Suprapubic skin (tissue), 4 donors: ENCODE measurements at places on chromosomes 7 and 10. TPM values are rescaled to one million over a fixed set of nuclear protein-coding genes. Genes with fewer than 3 reads are reported as not detected.
A peak's percentile ranks its signal among the peaks of the same experiment; 100 is the strongest.

DNA sequence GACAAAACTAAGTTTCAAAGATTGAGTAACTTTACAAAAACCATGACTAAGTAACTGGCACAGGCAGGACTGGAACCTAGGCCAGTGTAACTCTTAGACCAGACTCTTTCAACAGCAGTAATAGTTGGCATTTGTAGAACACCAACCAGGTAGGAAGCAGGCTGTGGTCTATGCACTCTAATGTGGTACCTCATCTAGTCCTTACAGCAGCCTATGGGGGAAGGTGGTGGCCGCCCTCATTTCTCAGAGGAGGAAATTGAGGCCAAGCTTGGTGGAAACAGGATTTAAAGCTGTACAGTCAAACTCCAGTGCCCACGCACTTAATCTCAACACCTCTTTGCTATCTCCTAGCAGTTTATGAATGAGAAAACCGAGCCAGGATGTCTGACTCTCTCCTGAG, 165.4 kb upstream of the LRGUK start:
- no peak for DNase-seq

GRCh38 chr10:86963341-86963919, 4.9 kb upstream of the ADIRF start:
- peak; percentile 50 for DNase-seq

- no peak for DNase-seq
These were observed 201.7 kb downstream of the PHF14 start for GRCh38 chr7:11175371-11175770.

DNA sequence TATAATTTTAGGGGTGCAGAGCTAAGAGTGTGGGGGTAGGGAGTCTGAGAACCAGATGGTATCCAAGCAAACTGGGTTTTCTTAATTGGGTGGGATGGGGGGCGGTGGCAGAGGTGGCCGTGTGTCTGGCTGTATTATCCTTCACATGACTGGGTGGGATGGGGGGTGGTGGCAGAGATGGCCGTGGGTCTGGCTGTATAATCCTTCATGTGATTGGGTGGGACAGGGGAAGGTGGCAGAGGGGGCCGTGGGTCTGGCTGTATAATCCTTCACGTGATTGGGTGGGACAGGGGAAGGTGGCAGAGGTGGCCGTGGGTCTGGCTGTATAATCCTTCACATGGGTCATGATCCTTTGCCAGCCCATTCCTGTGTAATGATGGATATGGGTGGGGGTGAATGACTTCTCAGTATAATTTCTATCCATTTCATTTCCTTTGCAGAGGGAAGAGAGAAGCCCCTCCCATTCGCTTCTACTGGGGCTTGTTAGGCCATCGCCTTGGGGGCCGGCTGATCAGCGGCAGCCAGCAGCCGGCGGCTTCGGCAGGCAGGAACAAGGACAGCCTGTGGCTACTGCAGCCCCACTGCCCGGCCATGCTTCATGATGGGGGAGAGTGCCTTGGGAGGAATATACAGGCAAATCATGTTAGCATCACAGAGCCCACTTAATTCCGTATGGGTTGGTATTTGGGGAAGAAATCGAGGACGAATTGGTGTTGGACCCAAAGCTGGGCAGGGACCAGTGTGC, 179.6 kb upstream of the MKI67 start:
- DNase-seq = no peak

TRIM74 gene
- not detected for total RNA-seq
